ENCODE measurements at places on chromosomes 16 and 17.

GRCh38 chr16:64351121-64351520 is 770.7 kb downstream of the CDH11 start:
- no peak for DNase-seq

GRCh38 chr16:74842413-74842812 is 67.8 kb upstream of the FA2H start:
- no peak for DNase-seq

DNA sequence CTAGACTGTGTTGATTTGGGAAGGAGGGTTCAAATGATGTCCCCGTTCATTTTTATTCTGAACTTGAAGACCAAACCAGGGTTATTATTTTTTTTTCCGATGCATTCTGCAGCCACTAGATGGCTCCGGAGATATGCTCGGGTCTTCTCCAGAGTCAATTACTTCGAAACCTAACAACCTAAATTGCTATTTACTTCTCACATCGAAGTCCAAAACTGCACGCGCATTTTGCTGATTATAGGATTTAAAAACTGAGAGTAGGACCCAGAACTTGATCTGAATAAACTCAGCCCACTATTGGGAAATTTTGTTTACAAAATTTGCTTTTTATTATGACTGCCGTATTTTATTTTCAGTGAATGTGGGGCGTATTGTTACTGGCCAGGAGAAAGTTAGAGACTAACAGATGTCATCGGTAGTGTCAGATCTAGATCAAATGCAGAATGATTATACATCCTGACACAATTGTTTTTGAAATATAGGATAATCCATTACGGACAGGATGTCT is 263.8 kb downstream of the HS3ST3A1 start:
- no peak for DNase-seq

- peak; percentile 84 for DNase-seq
These were observed 141.1 kb downstream of the RGS9 start for GRCh38 chr17:65278050-65278819.

DNA sequence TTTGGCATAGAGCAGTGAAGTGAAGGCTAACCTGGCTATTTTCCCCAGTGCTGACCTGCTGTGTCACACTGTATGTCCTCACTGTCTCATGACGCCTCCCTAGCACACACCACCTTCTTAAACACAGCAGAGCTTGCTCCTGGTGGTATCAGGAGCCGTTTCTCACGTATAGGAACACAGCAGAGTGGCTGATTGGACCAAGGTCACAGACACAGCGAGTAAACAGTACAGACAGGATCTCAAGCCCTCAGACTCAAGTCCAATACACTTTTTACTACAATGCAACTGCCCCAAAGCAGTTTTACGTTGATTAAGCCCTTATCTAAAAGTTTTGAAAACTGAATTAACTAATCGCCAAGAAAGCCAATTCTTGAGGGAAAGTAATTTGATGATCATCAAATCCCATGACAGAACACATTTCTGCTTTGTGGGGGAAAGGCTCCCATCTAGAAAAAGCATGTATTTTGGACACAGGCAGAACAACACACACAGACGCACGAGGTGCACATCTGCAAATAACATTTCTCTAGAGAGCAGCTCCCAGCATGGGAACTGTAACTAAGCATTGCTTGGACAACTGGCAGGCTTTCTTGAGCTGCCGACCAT is 15.2 kb downstream of the ARHGAP17 start:
- DNase-seq, result no peak

GRCh38 chr16:83530293-83530692 is 277.5 kb upstream of the HSBP1 start:
- no peak for DNase-seq

DNA sequence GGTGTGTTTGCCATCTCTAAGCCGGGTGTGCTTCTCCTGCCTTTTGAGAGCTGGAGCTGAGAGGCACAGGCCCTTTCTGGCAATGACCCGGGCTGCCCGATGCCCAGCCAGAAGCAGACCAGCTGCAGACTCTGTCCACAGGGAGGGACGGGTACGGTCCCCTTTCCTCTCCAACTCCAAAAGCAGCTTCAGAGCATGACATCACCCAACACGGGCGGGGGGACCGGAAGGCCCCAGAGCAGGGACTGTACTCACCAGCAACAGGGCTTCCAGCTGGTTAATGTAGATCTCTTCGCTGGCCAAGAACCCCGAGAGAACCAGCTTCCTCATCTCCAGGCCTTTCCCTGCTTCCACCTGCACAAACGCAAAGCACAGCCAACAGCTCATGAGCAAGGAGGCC is 79.4 kb downstream of the ABR start:
- DNase-seq, result no peak

- no peak for DNase-seq
These were observed 25.5 kb downstream of the GP2 start for GRCh38 chr16:20301840-20302239.

DNA sequence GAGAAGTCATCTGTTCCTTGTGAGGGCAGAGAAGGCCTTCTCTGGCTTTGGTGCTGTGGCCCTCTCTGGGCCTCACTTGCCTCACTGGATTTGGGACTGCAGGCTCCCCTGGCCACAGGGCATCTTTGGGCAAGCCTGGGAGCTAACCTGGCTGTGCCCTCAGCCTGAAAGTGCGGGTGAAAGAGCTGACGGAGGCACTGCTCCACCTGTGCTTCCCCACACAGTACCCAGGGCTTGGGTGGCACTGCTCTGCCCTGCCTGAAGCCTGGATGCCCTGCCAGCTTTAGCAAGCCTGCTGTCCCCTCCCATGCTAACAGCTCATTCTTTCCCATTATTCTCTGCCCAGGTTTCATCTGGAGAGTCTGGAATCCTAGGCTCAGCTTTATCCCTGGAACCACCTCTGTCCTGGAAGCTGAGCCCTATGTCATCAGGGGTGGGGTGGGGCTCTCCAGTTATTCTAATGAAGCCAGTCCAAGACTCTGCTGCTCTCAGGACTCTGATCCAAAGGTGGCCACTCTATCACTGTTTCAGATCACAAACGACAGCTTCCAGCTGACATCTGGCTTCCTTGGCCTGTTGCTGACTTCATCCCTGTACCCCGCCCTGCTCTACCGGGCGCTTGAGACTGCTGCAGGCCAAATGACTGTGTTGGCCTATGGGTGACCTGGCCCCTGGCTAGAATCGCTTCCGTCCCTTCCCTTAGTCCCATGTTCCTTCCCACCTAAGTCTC is 29.3 kb downstream of the HIC1 start:
- DNase-seq, result no peak

- DNase-seq, result no peak
These were observed 91.4 kb upstream of the SALL1 start for GRCh38 chr16:51242296-51242994.

DNA sequence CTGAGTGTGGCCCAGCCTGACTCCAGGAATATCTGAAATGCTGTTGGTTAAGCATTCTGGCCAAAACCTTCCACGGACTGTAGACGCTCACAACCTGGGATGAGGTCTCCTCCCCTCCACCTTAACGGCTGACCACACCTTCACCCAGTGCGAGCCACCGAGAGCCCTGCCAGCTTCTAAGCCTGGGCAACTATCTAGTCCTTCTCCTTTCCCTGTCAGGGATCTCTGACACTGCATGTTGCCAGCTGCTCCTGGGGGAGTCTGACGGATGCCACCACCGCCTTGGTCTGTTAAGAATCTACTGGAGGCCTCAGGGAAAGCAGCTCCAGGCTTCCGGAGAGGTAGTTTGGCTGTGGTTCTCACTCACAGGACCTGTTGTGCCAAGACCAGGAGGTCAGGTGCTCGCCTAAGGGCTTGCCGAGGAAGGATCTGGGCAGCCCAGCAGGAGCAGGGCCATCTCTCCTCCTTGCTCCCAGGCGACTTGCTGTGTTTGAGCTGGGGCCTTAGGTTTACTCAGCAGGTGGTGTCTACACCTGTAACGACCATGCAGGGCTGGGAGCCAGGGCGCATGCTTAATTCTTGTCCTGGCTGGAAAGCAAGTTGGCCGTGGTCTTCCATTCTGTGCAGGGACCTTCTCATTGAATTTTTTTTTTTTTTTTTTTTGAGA is 111.8 kb downstream of the NTN1 start:
- no peak for DNase-seq

- DNase-seq, result no peak
These were observed 121.5 kb upstream of the ADAMTS18 start for GRCh38 chr16:77556201-77556873.

DNA sequence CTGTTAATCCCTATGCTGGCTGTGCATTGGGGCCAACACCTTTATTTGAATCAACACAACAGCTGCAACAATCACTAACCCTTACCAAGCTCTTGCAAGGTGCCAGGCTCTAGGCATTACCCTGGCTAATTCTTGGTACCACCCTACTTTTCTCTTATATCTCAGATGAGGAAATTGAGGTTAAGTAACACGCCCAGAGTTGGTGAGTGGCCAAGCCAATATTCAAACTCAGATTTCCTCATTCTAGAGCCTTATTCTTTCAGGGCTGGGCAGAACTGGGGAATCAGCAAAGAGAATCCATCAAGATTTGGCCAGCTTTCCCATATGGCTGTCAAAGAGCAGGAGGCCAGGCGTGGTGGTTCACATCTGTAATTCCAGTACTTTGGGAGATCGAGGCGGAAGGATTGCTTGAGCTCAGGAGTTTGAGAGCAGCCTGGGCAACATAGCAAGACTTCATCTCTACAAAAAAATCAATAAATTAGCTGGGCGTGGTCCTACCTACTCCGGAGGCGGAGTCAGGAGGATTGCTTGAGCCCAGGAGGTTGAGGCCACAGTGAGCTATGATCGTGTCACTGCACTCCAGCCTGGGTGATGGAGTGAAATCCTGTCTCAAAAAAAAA is 23.7 kb downstream of the ARSG start:
- no peak for DNase-seq

Measured in osteocyte (in vitro differentiated cells).